ENCODE measurements at places on chromosomes 1 and 21.

- DNase-seq: no peak
Observed at GRCh38 chr1:81493102-81493869, 307.4 kb upstream of the ADGRL2 start.

- no peak for DNase-seq
Observed at GRCh38 chr1:246587606-246588005, 21.4 kb downstream of the CNST start.

DNA sequence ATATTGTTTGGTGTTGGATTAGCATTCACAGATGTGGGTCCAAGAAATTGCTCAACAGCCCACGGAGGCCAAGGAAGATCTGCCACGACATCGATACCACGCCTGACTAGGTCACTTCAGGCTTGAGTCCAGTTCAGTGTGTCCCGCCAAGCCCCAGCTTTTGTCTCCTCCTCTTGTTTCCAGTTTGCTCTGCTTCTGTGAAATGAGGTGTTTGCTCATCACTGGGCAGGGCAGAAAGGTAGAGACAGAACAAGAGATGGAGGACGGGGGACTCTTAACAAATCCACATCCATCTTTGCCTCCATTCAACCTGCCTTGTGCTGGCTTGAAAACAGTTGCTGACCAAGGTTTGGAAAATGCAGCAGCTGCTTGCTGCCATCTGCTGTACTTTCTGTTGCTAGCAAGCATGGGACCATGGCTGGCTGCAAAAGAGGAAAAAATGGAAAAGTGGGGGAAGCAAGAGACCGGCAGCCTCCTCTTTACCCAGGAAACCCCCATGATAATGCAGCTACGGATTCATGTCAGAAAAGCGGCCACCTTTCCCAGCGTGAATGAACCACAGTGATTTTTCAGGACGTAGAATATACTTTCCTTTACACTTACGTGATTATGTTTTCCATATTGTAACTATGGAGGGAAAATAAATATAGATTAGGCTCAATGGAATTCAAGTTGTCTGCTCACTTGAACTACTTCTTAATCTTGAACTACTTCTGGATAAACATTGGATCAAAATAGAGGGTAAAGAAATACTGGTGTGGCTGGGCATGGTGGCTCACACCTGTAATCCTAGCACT, 80.2 kb upstream of the GREM2 start:
- DNase-seq: peak; percentile 80

GRCh38 chr1:87906078-87906477, 577.4 kb downstream of the LMO4 start:
- DNase-seq: no peak

GRCh38 chr1:203124546-203125317, 2.8 kb upstream of the ADORA1 start:
- no peak for DNase-seq

- DNase-seq: no peak
Observed at GRCh38 chr1:110184446-110184845, 25.7 kb upstream of the KCNC4 start.

- no peak for DNase-seq
Observed at GRCh38 chr1:224132901-224133300, 19.0 kb downstream of the FBXO28 start.

DNA sequence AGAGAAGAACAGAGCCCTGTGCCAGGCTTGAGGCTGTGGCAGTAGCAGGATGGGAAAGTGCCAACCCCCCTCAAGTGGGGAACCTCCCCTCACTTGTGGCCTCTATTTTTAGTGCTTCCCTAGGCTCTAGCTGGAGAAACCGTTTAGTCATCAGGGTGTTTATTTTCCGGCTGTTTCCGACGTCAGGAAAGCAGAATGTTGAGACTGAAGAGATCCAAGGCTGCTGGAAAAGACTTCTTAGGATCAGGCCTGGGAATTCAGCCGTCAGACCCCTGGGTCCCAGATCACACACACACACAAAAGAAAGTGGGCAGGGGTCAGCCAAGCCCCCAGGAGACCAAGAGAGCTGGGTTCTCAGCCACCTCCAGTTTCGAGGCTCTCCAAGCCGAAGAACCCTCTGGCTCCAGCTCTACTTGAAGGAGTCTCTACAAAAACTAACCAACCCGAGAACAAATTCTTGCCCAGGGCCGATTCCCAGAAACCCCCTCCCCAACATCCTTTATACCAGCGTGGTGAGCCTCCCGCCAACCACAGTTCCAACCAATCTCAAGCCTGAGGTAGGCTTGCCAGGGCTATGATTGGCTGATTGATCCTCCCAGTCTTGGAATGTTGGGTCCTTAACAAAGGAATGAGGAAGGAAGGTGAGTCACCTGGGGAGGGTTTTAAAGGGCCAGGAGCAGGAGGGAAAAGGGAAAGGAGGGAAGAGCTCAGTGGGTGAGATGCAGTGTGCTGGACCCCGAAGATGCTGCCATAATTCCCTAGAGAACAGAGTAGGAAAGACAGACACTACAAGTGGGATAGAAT, 2.5 kb upstream of the MEF2D start:
- peak; percentile 98 for DNase-seq

DNA sequence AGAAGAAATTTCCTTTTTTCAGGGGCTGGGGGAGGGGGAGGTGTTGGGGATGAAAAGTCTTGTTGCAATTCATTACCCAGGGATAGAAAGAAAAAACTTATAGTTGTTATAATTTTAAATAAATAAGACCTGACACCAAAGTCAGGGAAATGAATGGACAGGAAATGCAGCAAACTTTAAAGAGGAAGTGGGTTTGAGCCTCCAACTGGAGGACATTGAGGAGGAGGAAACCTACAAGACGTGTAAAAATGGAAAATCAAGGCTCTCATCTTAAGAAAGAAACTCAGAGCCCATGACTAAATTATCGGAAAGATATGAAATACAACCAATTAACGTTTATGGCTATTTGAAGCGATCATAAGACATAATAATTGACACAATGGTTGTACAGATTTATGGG, 54.4 kb downstream of the NIBAN1 start:
- DNase-seq: no peak

GRCh38 chr21:38448671-38449385, 49.4 kb downstream of the ERG start:
- DNase-seq: peak; percentile 56

GRCh38 chr1:39141925-39142324, 62.6 kb upstream of the MACF1 start:
- peak; percentile 90 for DNase-seq

- no peak for DNase-seq
Observed at GRCh38 chr1:84145068-84145467, 997 bp downstream of the PRKACB start.

Data from GM23338 (cell line).